CD8-positive, alpha-beta T cell (primary cell): ENCODE measurements at places on chromosomes 12 and 14. TPM values are rescaled to one million over a fixed set of nuclear protein-coding genes. Genes with fewer than 3 reads are reported as not detected.

TTC5 gene
- total RNA-seq = 9.9 TPM

TAS2R7 gene
- total RNA-seq = not detected

HNF1A gene
- total RNA-seq = not detected

GRCh38 chr14:103356024-103356682, 22.1 kb downstream of the EIF5 start:
- no peak for DNase-seq

GRCh38 chr12:25102402-25102801, 92.6 kb downstream of the DNAI7 start:
- DNase-seq = no peak

MORN3 gene
- 7.5 TPM for total RNA-seq

- DNase-seq = peak; percentile 10
Measured at GRCh38 chr14:81401420-81402122, 1.4 kb upstream of the STON2 start.

DNA sequence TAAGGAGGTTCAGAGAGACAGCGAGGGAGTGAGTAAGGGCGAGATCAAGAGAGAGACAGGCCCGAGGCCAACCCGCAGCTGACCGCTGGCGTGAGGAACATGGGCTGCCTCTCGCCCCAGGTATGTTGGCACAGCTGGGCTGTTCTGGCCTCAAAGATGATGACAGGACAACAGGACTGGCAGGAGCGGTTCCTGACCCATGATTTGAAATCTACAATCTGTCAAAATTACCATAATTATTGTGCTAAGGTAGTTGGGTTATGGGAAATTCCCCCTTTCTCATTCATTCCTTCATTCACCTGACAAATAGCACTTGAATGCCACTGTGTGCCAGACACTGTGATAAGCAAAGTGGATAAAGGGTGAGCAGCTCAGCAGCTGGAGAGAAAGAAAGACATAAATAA, 5.1 kb upstream of the ENDOU start:
- no peak for DNase-seq

DNA sequence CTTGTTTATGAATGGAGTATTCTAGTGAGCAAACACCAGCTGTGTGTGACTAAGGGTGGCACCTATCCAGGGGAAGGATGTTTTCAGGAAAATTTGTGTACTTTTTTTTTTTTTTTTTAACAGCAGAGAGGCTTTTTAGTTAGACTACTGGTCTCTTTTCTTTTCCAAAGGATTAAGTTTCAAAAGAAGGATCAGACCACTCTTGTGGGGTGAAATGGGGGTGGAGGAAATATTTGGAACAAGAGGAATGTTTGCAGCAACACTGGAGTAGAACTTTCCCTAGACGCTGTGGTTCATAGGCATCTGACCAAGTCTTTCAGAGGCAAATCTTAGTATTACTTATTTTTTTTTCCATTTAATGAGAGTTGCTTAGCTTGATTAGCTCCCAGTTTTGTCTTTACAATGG, 21.1 kb downstream of the NUBPL start:
- no peak for DNase-seq

- DNase-seq = no peak
Measured at GRCh38 chr12:78403681-78404080, 460.9 kb upstream of the SYT1 start.

DNA sequence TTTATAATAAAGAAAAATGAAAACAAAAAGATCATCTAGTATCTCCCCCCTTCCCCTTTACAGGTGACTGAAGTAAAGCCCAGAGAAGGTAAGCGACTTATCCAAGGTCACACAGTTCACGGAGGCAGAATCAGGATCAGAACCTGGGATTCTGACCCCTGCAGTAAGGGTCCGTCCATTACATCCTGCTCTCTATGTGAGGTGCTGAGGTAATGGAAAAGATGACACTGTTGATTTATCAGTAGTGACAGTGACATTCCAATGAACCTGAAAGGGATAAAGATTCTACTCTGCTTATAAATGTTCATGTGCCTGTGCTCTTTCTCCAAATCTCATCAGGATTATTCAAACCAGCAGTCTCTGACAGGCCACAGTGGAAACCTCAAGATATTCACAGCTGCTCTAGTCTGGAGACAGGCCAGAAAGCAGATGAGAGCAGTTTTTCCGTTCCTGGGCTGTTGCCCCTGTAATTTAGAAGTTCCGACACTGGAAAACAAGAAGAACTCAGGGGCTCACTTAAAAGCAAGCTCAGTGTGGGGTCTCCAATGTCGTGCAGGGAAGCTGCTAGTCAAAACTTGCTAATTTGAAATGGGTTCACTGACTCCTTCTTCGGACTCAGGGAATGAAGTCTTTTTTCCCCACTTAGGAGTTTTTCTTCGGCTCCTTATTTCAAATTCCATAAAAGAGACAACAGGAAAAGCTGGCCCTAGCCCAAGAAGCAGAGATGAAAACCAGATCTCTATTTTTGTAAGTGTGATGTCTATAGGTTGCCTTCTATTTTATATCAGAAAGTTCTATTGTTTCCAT, 131.8 kb upstream of the EEA1 start:
- DNase-seq = no peak

GRCh38 chr12:130709151-130709970, 6.7 kb downstream of the RIMBP2 start:
- DNase-seq = no peak

SIX4 gene
- total RNA-seq = not detected

PLCZ1 gene
- total RNA-seq = not detected

CMTM5 gene
- total RNA-seq = not detected

LRCOL1 gene
- not detected for total RNA-seq

CREBL2 gene
- total RNA-seq = 10.2 TPM

DNA sequence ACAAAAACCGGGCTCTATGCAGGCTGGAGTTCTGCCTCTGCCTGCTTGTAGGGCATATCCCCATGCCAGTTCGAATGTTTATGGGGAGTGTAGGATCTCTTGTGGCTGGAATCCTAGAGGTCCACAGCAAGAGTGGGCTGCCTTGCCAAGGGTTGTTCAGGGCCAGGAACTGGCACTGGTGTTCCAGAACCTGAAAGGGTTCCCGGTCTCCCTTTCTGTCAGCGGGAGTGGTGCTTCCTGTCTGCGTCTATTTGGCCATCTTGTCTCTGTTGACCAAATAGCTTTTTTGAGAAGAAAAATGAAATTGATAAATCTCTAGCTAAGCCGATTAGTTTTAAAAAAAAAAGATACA, 17.8 kb downstream of the OLR1 start:
- DNase-seq = no peak

DNA sequence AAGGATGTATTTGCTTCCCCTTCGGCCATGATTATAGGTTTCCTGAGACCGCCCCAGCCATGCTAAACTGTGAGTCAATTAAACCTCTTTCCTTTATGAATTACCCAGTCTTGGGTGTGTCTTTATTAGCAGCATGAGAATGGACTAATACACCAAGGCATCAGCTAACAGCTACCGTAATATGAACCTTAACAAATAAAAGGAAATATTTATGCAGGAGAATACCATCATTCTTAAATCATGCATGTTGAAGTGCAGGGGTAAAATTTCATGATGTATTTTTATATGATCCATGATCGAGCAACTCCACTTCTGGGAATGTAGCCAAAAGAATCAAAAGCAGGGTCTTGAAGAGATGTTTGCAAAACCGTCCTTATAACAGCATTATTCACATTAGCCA, 379.0 kb downstream of the NPAS3 start:
- no peak for DNase-seq

TEDC1 gene
- 58.5 TPM for total RNA-seq

SRRM4 gene
- not detected for total RNA-seq

AMDHD1 gene
- 0.25 TPM for total RNA-seq

DNA sequence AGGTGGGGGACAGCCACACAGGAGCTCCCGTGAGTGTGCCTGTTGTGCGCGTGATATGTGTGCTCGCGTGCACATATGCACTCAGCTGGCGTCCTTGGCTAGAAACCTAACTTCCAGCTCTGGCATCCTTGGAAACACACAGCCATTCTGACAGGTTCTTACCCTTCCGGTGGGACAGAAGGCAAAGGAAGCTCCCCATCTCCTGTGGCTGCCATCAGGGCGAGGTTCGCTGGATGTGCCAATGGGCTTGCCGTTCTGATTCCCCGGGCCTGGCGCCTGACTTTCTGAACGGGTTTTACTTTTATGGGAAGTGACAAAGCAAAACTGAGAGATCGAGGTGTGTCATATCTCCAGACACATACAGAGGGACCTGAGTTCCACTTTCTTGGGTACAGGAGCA, 124.7 kb downstream of the PAPOLA start:
- DNase-seq = no peak

ANHX gene
- total RNA-seq = not detected

GATC gene
- total RNA-seq = 17.3 TPM

LAG3 gene
- 9.3 TPM for total RNA-seq

C1QL4 gene
- total RNA-seq = not detected

ZNF641 gene
- 12.3 TPM for total RNA-seq

SERPINA1 gene
- total RNA-seq = 0.35 TPM

- no peak for DNase-seq
Measured at GRCh38 chr14:76305268-76305826, 70.6 kb upstream of the ESRRB start.
